ENCODE measurements at places on chromosomes 6 and 20.

DNA sequence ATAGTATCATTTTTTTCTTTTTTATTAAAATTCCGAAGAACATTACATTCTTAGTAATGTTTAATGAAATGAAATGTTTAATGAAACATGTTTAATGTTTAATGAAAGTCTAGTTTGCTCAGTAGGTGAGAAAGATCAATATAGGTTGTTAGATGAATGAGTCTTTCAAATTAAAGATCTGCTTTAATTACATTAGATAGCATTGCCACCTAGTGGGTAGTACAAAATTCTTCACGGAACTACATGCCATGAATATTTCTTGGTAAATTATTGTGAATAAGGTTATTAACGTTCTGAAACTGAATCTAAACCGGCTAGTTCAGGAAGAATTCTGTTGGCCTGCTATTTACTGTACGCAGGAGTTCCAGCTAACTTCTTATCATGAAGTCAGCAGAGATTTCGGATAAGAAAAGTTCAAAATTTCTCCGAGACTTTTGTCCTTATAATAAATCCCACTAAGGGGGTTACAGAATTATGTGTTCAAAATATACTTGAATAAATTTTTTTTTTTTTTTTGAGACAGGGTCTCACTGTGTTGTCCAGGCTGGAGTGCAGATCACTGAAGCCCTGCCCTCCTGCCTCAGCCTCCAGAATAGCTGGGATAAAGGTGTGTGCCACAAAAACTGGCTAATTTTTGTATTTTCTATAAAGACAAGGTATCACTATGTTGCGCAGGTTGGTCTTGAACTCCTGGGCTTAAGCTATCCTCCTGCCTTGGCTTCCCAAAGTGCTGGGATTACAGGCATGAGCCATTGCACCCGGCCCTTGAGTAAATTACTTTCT lies 7.9 kb upstream of the GMNN start:
- no peak for DNase-seq

- DNase-seq, result no peak
Observed at GRCh38 chr6:108168090-108168463, 2.3 kb downstream of the NR2E1 start.

DNA sequence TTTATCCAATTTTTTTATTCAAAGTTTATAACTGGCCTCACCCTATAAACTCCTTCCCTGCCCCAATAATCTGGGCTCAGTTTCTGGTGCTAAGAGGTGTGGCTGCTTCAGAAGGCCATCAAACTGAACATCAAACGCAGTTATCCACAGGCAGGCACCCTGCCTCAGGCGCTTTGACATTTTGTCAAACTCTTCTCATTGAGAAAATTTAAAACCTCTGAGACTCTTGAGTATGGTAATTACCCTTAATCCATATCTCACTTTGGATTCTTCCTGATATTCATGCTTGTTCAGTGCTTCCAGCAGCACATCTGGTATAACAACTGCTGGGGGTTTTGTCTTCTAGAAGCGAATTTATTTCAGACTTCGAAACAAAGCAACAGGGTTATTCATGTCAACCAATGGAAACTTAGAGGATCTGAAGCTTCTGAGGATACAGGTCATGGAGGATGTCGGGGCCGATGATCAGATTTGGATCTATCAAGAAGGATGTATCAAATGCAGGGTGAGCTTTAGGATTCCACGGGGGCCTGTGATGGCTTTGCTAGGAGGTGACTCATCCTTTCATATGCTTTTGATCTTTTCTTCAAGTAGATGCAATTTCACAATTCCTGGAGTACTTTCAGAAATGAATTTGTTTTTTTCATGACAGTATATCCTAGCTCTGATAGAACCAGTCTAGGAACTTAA lies 68.2 kb downstream of the RTN4IP1 start:
- DNase-seq, result no peak

- DNase-seq, result peak; percentile 44
Observed at GRCh38 chr6:166587631-166588413, 1.3 kb upstream of the RAMACL start.

DNA sequence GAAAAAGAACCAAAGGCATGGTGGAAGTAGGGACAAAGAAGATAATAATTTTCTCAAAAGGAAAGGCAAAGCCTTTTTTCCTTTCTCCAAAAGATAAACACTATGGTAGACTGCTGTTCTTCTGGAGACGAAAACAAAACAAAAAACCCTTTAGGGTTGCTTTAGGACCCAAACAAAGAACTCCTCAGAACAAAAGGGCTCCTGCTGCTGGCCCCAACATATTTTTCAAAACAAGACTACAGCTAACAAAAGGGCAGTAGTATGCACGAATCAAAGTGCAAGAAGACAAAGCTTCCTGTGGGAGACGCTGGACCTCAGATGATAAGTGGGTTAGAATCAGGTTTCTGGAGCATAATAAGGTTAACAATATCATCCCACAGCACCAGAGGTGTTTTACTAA lies 15.8 kb downstream of the NCOA5 start:
- DNase-seq, result no peak

- DNase-seq, result no peak
Observed at GRCh38 chr20:49851231-49851705, 38.6 kb downstream of the SLC9A8 start.

Data from GM12891 (cell line).